ENCODE measurements at places on chromosomes 7 and 10.

DNA sequence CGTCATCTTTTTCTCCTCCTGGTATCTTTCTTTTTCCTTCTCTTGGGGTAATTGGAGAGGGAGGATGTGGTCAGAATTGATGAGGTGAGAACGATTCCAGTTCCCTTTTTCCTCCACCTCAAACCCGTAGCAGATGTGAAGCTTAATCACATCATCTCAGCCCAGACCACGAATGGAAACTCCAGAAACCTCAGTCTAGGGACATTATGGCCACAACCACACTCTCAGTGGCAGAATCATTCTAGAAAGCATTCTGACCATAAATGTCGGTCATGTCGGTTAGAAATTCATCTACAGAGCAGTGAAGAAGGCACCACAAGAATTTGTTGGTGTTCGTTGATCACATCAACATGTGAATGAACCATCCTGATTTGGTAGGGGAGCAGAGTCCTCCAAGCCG, 78.7 kb downstream of the GATA3 start:
- peak overlapping the region; percentile 2 for H3K4me3 ChIP-seq
- peak; percentile 69 for DNase-seq
- H3K36me3 ChIP-seq, result no peaks in the 10 kb centered on the region
- H3K27ac ChIP-seq, result peak overlapping the region; percentile 19

GRCh38 chr10:76444034-76444800, 1012.8 kb downstream of the LRMDA start:
- no peak for DNase-seq
- no peaks in the 10 kb centered on the region for H3K27me3 ChIP-seq
- no peak overlapping the region for H3K4me3 ChIP-seq
- H3K27ac ChIP-seq, result no peak overlapping the region
- no peaks in the 10 kb centered on the region for H3K36me3 ChIP-seq

GRCh38 chr10:31368724-31369123, 49.7 kb downstream of the ZEB1 start:
- H3K4me1 ChIP-seq, result peaks cover 7% of the 10 kb centered on the region
- H3K4me3 ChIP-seq, result no peak overlapping the region
- H3K36me3 ChIP-seq, result no peaks in the 10 kb centered on the region
- DNase-seq, result no peak

- no peak overlapping the region for H3K4me3 ChIP-seq
- no peaks in the 10 kb centered on the region for H3K27me3 ChIP-seq
- H3K27ac ChIP-seq, result no peak overlapping the region
- no peaks in the 10 kb centered on the region for H3K36me3 ChIP-seq
Measured at GRCh38 chr7:34530259-34530658, 127.8 kb upstream of the NPSR1 start.

DNA sequence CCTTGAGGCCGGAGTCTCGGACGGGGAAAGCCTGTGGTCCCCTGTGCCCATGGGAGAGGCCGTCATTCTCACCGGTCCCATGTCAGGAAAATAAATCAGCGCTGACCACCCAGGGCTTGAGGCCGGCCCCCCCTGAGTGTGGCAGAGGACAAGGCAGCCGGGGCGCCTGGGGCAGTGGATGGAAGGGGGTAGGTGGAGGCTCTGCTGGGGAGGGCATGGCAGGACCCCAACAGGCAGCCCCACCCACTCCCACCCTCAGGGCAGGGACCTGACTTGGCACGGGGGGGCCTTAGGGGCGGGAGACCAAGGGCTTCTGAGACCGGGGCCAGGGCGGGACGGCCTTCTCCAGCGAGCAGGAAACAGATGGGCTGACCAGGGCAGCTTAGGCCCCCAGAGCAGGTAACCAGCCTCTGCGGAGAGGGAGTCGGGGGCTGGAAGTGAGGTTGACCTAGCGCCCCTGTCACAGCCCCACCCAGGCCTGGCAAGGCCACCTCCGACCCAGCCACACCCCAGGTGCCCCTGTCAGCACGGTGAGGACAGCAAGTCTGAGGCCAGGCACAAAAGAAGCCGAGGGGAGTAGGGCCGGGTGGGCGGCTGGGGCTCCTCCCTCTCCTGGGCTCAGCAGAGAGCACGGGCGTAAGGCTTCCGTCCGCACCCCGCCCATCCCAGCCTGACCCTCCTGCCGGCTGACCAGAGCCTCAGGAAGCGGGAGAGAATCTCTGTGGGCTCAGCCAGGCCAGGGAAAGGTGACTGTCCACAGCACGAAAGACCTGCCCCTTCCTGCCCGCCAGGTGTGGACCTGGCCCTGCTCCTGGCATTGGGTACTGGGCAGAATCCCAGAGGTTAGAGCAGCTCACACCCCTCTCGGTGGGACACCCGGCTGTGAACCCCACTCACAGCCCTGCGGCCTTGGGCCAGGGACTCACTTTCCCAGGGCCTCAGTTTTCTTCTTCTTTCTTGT, 87.4 kb downstream of the FOXL3 start:
- H3K4me3 ChIP-seq, result no peak overlapping the region
- H3K36me3 ChIP-seq, result no peaks in the 10 kb centered on the region
- no peaks in the 10 kb centered on the region for H3K4me1 ChIP-seq
- DNase-seq, result no peak

All from MM.1S (cell line).